ENCODE measurements at places on chromosomes 11 and 22. TPM values are rescaled to one million over a fixed set of nuclear protein-coding genes. Genes with fewer than 3 reads are reported as not detected.

RPS3 gene
- 3,534 TPM for total RNA-seq

PLAAT2 gene
- total RNA-seq = 0.60 TPM

OTOG gene
- not detected for total RNA-seq

CENPM gene
- 37.5 TPM for total RNA-seq

RTN4R gene
- total RNA-seq = 11.6 TPM

DKK3 gene
- 11.1 TPM for total RNA-seq

MS4A3 gene
- not detected for total RNA-seq

HOATZ gene
- not detected for total RNA-seq

ADM2 gene
- 0.64 TPM for total RNA-seq

GTSE1 gene
- 29.8 TPM for total RNA-seq

GPR83 gene
- 0.08 TPM for total RNA-seq
